ENCODE measurements at places on chromosomes 13 and 19. TPM values are rescaled to one million over a fixed set of nuclear protein-coding genes. Genes with fewer than 3 reads are reported as not detected.

SHISA7 gene
- not detected for total RNA-seq

HAUS8 gene
- total RNA-seq: 20.9 TPM

ZNF554 gene
- 10.5 TPM for total RNA-seq

NRTN gene
- 0.61 TPM for total RNA-seq

GRCh38 chr19:48650974-48651682 lies 5.1 kb upstream of the CA11 start:
- DNase-seq: no peak

DNA sequence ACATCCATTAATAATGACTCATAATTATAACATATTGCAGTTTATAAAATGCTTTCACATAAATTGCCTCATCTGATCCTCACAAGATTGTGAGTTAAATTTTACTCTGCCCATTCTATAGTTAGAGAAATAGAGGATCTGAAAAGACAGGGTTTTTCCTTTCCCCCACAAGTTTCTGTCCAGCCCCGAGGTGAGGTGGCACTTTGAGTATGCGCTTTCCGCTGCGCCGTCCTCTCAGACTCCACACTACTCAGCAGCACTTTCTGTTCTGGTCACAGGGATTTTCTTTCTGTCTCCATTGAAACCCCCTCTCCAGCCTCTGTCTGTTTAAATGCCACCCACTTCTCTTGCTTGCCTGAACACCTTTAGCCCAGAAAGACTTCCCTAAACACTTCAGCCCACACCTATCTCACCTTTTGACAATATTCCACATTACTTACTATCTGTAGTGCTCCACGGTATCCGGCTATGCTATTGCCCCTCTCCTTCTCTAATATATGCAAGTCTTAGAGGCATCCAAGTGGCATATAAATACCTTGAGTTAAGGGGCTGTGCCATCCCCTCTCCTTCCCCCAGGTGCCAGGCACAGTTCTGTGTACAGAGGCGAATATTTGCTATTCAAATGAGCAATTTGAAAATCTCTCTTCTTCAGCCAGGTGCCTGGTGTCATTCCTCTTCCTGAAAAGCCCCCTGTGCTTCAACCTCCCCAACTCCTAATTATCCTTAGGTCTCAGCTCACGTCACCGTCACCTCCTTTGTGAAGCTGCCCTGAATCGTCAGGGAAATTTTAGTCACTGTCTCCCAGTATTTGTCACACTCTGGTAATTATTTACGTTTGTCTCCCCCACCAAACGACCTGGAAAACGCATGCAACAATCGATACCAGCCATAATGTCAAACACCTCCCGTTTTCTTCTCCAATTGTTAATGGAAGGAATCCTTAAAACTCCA lies 268.7 kb downstream of the NHLRC3 start:
- no peak for DNase-seq

DNA sequence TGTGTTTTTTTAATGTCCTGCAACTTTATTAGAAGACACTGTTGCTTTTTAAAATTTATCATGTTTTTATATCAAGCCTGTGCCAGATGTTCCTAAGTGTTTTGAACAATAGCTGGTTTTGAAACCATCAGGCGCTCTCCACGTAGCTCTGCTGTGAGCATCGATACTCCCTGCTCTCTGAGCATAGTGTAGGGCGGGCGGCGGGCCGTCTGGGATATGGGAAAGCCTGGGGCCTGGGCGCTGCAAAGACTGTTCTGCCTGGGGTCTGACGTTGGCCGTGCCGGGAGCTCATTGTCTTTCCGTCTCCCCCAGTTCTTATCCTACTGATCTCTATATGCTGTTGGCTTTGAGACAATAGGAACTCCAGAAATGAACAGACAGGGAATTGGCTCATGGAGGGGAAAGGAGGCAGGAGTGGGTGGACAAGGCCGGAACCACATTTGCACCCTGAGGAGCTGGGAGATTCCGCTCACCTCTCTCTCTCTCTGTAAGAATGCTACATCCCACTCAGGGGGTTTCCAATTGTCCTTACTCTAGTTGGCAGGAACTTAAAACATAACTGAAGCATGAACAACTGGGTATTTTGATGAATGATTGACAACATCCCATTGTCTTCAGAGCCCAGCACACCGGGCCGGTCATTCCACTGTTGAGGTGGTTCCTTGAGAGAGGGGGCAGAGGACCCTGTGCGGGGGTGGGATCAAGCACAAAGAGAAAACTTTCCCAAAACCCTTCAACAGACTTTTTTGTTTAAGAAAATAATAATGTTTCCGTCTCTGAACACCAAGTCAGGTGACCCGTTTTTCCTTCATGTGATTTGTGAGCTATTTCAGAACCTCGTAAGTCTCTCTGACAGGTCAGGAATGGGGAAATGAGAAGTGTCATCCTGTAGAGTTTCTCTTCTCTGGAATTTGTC lies 64.7 kb downstream of the COL4A2 start:
- DNase-seq: no peak

- DNase-seq: peak; percentile 75
Measured at GRCh38 chr19:19224852-19225494, 13.2 kb downstream of the NCAN start.

GRCh38 chr19:5354403-5354802 lies 13.8 kb upstream of the PTPRS start:
- no peak for DNase-seq

DNA sequence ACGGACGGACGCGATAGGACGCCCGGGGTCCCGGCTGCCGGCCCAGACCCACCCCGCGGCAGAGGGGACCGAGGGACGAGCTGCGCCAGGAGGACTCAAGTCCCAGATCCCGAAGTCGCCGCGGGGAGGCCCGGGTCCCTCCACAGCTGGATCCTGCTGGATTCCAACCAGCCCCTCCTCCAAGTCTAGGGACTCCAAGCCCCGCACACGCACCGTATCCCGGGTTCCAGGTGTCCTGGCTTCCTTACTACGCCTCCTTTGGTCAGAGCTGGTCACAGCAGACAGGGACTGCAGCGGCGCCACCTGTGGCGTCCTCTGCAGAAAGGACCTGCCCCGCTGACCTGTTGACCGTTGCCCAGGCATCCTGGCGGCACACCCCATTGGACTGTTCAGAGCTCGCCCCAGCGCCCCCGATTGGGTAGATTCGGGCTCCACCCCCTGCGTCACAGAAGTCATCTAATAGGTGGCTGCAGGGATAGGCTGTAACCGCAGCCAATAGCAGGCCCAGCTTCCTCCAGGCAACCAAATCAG lies 29.0 kb upstream of the ZNF709 start:
- no peak for DNase-seq

- DNase-seq: no peak
Measured at GRCh38 chr19:33507021-33507956, 14.3 kb downstream of the PEPD start.

DNA sequence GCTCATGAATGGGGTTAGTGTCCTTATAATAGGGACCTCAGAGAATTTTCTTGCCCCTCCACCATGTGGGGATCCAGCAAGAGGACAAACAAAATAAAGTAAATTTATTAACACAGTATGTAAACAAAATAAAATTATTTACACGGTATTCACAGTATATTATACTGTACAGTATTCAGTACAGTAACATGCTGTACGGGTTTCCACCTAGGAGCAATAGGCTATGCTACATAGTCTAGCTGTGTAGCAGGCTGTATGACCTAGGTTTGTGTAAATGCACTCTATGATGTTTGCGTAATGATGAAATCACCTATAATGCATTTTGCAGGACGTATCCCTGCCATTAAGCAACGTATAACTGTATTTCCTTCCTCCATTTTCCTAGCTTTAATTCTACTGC lies 11.8 kb upstream of the DIAPH3 start:
- no peak for DNase-seq

DNA sequence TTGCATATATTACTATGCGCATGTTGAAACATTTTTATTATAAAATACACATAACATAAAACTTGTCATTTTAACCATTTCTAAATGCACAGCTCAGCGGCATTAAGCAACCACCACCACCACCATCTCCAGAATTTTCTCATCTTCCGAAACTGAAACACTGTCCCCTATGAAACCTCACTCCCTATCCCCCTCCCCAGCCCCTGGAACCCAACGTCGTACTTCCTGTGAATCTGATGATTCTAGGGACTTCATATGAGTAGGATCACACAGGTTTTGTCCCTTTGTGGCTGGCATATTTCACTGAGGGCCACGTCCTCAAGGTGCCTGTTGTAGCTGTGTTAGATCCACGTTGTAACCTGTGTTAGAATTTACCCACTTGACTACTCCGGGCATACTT lies 716 bp upstream of the MAP2K2 start:
- no peak for DNase-seq

DNA sequence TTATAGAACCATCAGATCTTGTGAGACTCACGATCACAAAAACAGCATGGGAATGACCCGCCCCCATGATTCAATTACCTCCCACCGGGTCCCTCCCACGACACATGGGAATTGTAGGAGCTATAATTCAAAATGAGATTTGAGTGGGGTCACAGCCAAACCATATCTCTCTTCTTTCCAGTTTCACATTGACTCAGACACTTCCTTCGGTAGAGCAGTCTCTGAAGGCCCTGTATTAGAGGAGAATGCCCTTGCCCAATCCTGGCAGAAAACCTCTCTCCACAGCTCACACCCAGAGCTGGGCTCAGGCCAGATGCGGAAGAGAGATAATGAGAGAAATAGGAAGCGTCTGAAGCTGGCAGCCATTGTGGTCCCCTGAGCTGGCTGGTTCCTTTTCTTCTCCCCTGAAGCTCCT lies 72.4 kb upstream of the CLDN10 start:
- DNase-seq: no peak

DNA sequence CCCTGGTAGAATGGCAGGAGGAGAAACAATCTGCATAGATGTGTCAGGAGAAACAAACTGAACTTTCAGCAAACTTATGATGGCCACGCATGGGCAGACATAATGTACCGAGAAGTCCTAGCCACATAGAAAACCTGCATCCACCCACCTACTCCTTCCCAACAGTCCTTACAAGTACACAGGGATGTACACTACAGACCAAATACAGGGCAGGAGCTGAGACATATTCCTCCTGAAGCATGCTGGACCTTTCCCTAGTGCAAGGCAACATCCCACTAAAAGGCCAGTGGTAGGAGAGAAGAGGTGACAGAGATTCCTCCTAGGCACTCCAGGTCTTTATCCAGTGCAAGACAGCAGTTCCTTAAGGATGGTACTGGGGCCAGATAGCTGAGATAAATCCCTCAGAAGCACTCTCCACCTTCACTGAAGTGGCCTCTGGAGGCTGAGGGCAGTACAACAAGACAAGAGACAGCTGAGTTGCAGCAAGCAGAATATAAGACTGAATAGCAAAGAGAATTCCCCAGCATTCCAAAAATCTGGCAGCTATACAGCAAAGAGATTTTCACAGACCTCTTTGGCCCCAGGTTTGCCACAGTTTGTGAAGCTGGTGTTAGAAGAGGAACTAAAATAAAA lies 18.3 kb downstream of the VWA8 start:
- no peak for DNase-seq

Data from CD4-positive, alpha-beta memory T cell (primary cell).